ENCODE measurements at places on chromosomes 2 and 18.

GRCh38 chr2:137910641-137911040 lies 53.6 kb upstream of the HNMT start:
- no peak for DNase-seq

DNA sequence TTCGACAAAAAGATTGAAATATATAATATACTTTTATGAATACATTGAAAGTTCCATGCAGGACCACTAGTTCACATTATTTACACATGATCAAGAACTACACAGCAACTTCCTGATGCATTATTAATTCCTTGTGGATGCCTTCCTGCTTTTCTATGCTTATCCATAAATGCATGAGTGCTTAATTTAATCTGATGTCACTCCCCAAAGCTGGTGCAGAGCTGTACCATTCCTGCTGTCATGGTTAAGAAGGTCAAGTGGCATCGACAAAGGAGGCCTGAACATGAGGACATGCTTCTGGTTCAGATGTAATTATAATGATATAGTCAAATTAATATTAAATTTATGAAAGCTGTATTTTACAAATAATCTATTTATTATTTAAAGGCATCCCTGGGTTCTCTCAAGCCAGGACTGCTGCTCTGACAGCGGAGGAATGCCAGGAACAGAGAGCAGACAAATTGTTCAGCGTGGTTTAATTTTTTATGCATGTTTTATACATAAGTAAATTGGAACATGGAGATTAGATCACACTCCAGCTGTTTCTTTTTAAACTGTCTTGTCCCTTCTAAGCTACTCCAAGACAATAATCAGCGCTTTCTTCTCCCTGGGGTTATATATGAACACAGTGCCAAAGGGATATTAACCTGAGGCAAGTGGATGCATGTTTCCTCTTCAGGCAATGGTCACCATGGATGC lies 307.3 kb upstream of the CNTNAP5 start:
- no peak for DNase-seq

GRCh38 chr2:102367331-102367971 lies 11.9 kb downstream of the IL18R1 start:
- peak; percentile 37 for DNase-seq

DNA sequence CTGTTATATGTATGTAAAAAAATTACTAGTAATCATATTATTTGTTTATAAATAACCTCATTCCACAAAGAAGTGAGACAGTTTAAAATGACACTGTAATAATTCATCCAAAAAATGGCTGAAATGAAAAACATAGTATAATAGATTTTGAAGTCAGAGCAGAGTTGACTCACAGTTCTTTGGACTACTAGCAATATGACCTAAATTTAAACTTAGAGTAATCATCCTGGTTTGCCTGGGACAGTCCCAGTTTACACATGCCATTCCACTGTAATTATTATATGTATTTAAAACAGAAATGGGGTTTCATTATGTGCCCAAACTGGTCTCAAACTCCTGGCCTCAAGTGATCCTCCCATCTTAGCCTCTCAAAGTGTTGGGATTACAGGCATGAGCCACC lies 48.3 kb downstream of the CCDC88A start:
- no peak for DNase-seq

- DNase-seq = no peak
Observed at GRCh38 chr2:228038967-228039366, 142.5 kb downstream of the SPHKAP start.

DNA sequence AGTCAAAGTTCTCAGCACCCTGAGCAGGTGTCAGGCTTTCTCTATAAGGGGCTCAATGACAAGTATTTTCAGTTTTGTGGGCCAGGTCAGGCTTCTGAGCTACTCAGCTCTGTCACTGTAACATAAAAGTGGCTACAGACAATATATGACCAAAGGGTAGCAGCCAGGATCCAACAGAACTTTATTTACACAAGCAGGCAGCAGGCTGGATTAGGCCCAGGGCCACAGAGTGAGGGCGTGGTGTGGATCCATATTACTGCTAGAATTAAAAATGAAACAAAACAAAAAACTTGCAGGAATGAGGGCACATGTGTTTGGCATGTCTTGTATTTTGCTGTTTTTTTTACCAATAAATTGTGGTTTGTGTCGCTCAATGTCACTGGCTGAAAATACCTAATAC lies 143.7 kb downstream of the EIPR1 start:
- DNase-seq = no peak

DNA sequence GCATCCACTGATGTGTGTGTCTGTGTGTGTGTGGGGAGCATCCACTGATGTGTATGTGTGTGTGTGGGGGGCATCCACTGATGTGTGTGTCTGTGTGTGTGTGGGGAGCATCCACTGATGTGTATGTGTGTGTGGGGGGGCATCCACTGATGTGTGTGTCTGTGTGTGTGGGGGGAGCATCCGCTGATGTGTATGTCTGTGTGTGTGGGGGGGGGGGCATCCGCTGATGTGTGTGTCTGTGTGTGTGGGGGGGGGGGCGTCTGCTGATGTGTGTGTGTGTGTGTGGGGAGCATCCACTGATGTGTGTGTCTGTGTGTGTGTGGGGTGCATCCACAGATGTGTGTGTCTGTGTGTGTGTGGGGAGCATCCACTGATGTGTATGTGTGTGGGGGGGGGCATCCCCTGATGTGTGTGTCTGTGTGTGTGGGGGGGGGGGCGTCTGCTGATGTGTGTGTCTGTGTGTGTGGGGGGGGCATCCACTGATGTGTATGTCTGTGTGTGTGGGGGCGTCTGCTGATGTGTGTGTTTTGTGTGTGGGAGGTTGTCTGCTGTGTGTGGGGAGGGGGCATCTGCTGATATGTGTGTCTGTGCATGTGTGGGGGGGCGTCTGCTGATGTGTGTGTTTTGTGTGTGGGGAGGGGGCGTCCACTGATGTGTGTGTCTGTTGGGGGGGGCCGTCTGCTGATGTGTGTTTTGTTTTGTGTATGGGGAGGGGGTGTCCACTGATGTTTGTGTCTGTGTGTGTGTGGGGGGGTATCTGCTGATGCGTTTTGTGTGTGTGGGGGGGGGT lies 125.9 kb downstream of the NFATC1 start:
- no peak for DNase-seq

DNA sequence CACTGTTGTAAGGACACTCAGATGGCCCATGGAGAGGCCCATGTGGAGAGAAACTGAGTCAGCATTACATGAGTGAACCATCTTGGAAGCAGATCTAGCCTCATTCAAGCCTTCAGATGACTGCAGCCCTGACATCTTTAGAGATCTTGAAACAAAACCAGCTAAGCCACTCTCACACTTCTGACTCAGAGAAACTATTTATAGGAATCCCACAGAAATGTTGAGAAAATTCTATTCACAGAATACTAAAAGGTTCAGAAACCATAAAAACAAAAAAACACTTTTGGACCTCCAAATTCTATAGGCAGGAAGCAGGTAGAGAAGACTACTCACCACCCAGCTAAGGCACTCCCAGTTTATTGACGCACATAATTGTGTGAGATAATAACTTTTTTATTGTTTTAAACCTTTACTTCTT lies 8.7 kb downstream of the TMEM169 start:
- no peak for DNase-seq

DNA sequence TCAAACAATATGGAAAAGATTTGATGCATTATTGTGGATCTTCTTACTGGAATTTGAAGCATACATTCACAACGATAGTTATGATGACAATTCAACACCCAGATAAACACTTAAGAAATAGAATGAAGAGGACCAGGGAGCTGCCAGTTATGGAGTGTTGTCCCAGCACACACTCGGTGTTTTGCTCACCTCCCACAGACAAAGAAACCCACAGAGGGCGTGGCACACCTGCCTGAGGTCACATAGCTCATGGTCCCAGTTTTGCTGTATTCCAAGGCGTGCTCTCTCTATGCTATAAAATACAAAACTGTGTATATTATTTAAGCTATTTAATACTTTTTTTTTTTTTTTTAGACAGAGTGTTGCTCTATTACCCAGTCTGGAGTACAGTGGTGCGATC lies 31.1 kb downstream of the EFR3B start:
- DNase-seq = no peak

- DNase-seq = no peak
Observed at GRCh38 chr2:65746931-65747675, 314.7 kb upstream of the SPRED2 start.

DNA sequence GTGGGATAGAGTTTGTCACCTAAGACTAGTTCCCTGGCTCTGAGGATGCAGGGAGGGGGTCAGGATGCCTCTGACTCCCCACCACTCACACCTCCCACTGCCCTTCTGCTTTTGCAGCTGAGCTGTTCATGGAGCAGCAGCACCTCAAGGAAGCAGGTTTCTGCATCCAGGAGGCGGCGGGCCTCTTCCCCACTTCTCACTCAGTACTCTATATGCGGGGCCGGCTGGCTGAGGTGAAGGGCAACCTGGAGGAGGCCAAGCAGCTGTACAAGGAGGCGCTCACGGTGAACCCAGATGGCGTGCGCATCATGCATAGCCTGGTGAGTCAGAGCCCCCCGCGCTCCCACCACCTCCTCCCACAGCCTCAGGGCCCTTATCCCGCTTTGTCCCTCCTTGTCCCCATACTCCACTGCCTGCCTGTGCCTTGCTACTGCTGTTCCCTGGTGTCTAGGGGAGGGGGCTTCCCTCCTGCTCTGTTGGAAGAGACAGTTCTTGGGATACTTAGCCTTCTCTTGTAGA lies 94.4 kb downstream of the STPG4 start:
- DNase-seq = no peak

- peak; percentile 36 for DNase-seq
Observed at GRCh38 chr2:55311444-55311870, 42.4 kb upstream of the MTIF2 start.

GRCh38 chr2:137348301-137348700 lies 583.0 kb downstream of the THSD7B start:
- DNase-seq = no peak

DNA sequence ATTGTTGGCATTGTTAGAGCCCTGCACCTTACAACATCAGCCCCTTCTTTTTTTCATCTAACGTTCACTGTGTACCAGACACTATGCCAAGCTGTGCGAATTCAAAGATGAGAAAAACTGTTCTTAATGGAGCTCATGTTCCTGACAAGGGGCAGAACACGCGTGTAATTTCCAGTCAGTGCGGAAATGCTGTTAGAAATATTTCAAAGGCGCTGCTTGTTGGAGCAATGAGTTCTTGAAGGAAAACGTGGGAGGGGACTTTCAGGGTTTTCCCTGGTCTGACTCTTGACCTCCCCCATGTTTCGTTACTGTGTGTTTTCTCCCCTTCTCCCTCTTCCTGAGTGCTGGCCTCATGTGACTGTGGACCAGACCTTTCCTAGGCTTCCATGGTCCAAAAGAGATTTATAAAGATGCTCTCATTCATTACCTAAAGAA lies 1.5 kb downstream of the MTHFD2 start:
- DNase-seq = peak; percentile 49

DNA sequence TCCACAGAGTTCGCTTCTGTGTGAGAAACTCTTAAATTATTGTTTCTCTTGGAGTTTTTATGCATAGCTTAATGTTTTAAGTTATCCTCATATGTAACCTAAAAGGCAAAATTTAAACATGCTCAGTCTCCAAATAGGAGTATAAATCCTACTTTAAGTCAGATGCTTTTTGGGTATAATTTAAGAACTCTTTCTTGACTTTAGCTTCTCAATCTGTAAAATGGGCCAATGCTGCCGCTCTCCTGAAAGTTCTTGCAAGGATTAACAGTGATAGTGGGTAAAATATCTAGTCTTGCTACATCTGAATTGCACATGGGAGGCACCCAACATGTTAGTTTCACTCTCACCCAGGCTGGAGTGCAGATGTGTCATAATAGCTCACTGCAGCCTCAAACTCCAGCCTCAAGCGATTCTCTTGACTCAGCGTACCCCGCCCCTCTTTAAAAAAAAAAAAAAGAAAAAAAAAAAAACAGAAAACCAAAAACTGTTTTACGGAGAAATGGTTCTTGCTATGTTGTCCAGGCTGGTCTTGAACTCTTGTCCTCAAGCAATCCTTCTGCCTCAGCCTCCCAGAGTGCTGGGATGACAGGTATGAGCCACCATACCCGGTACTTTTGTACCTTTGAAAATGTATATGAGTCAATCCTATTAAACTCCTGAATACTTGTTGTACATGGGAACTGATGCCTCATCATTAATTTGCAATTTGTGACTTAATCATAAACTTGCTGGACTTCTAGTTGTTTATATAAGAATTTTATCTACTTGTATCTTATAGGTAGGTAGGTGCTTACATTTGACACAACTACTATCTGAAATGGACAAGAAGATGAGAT lies 1.8 kb downstream of the FBXO48 start:
- peak; percentile 63 for DNase-seq

DNA sequence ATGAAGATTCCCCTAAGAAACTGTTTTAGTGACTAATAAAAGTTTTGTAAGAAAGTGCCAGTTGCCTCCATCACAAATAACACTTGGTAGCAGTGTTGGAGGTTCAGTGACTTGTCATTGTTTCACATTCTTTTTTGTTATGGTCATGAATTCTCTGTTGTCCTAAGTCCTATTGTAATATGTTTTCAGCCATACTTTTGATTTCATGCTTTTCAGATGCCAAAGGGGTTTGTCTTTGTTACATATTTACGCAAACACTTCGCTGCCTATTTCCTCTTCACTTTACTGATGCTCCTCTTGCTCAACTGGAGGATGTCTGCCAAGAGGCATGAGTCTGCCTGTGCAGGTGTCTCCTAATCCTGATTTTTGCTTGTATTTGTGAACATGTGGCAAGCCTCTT lies 66.6 kb downstream of the PHLPP1 start:
- DNase-seq = no peak

All from activated naive CD4-positive, alpha-beta T cell treated with Interleukin-2 at 50 U/mL for 16 hours (primary cell).